ENCODE measurements at places on chromosomes 7 and 10.

DNA sequence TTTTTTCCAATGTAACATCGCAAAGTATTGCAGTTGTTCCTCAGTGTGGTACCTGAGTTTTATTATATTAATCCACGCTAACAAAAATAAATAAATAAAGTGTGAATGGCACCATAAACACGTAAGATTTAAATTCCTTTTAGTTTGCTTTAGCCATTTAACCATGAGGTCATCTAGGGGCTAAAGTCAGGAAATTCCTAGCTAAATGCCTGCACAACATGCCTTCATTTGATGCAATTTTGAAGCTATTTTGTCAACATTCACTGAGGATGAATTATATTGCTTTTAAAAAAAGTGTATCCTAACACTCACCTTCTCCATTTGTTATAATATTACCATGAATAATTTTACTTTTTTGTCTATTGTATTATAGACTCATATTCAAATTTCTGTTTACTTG lies 714.4 kb downstream of the GATA3 start:
- DNase-seq, result no peak

- no peak for DNase-seq
Measured at GRCh38 chr10:22681783-22682183, 32.6 kb downstream of the PIP4K2A start.

- no peak for DNase-seq
Measured at GRCh38 chr7:128450409-128450808, 5.3 kb upstream of the HILPDA start.

- no peak for DNase-seq
Measured at GRCh38 chr7:70620333-70621055, 511.4 kb upstream of the GALNT17 start.

DNA sequence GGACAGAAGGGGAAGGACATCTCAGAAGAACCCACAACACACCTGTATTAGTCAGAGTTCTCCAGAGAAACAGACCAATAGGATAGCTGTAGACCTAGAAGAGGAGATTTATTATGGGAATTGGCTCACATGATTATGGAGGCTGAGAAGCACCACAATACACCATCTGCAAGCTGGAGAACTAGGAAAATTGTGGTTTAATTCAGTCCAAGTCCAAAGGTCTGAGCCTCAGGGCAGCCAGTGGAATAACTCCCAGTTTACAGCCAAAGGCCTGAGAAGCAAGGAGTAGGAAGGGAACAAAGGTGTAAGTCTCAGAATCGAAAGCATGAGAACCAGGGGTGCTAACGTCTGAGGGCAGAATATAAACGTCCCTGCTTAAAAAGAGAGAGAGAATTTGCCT lies 99.6 kb upstream of the AUTS2 start:
- DNase-seq, result no peak

- no peak for DNase-seq
Measured at GRCh38 chr7:47601119-47601880, 19.4 kb upstream of the TNS3 start.

DNA sequence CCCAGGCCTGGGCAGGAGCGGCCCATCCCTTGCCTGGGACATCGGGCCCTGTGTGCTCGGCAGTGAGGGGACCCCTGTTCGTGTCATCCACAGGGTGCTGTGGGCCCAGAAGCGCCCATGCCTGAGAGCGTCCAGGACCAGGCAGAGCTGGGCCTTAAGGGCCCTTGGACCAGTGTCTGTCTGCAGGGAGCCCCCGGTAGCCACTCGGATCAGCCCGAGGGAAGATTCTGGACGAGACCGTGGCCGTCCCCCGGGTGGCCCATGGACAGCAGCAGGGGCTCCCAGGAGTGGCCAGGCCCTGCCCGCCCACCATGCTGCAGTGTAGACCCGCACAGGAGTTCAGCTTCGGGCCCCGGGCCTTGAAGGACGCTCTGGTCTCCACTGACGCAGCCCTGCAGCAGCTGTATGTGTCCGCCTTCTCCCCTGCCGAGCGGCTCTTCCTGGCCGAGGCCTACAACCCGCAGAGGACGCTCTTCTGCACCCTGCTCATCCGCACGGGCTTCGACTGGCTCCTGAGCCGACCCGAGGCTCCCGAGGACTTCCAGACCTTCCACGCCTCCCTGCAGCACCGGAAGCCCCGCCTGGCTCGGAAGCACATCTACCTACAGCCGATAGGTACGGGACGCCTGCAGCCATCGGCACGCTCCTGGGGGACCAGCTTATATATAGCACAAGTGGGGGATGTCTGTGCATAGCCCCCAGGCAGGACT lies 12.3 kb downstream of the AMZ1 start:
- no peak for DNase-seq

GRCh38 chr10:23100331-23101030 lies 5.1 kb downstream of the MSRB2 start:
- DNase-seq, result no peak

All from NCI-H1436 treated with DMSO at 0.1 percent for 48 hours (cell line).